ENCODE measurements at places on chromosomes 7 and 10.

DNA sequence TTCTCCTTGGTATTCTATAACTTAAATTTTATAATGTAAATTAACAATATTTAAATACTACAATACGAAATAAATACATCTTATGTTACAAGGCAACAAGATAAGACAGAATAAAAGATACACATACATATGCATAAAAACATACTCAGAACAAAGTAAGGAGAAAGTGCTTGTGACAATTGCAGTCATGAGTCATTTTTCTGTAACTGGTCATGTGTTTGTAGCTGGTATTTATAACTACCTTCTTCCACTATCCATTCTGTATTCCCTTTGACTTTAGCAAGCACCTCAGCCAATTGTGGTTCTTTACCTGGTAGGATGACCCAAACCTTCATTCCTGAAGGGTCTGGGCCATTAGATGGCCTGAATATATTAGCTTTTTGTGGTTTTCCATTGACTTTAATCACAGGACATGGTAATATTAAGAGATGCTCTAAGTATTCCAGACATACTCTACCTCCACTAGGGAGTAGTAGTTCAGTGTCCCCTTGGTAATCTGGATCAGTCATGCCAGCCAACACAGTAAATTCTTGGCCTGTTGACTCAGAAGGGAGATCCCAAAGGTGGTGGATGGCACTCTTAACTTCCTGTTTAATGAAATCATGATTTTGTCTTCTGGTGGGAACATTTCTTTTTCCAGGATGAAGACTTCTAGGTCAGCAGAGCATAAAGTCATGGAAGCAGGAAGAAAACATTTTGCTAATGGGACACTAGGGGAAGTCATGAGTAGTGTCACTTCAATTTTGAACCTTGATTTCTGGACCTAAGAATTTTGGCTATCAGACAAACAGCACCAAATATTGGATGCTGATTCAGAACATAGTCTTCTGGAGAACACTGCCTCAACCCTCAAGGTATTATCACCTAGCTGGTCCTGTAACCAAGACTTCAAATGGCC, 733.7 kb upstream of the IGFBP3 start:
- no peak for DNase-seq

GRCh38 chr7:117127585-117128168, 174.4 kb downstream of the ST7 start:
- peak; percentile 41 for DNase-seq

DNA sequence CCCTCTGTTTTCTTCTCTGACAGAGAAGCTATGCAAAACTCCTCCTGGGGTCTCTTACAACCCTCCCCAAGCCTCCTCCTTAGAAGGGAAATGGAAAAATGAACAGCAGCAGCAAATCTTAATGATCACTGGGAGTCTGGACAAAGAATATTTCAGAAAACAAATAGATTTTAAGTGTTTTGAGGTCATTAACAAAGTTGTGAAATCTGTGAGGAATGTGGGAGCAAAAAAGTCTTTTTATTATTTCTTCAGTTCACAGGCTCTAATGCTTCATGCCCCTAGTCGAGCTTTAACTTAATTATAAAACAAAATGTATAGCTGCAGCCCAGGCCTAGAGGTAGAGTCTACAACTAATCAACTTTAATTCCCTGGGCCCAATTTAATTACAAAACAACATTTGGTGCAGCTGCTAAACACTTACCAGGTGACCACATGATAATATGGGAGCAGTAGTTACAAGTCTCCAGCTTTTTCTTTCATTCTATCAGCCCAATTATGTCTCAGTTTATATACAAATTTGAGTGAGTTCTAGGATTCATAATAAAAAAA, 293.2 kb downstream of the THSD7A start:
- DNase-seq, result no peak

GRCh38 chr7:121276313-121276712, 52.5 kb upstream of the WNT16 start:
- no peak for DNase-seq

DNA sequence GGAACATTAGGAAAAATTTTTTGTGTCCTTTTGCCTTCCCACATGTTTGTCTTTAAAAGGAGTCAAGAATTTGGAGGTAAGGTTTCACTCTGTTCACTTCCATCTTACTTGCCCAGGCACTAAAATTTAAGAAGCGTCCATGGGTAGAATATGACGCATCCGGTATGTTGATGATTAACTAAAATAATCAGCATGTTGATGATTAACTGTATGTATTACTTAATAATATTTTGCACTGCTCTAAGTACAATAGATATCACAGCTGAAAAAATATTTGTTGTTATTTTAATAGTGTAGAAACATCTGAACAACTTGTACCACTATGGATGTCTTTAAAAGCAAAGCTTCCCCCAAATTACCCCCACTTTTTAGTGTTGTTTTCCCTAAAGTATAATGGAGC, 11.5 kb downstream of the ANKRD22 start:
- no peak for DNase-seq

DNA sequence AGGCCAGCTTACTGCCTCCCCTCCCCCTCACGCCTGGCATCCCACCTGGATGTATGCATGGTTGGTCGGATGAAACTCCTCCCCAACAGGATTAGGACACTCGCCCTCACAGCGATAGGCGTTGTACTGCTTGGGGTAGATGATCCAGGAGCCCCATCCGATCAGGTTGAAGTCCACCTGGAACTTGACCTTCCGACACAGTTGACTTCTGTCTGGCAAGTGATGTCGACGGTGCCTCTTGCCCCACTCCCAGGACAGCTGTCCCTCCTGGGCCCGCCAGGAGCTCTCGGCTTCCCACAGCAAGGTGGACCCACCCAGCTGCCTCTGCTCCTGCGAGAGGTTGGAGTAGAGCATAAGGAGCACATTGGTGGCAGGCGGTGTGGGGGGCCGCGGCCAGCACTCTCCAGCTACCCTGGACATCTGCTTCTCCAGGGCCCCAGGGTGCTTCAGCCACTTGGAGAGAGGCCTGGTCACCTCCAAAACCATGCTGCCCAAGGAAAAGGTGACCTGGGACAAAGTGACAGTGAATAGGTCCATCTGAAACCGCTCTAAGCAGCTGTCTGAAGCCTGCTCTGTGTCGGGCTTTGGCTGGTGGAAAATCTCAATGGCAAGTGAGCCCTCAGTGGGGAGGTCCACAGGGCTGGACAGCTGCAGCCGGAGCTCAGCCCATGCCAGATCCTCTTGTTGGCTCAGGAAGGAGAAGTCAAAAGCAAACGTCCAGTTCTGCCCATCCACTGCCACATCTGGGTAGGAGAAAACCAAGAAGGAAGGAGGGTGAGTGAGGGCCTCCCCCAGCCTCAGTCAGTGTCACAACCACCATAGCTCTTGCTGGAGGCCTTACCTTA, 6.0 kb downstream of the NODAL start:
- DNase-seq, result no peak

- peak; percentile 53 for DNase-seq
Measured at GRCh38 chr7:105429746-105430612, 41.3 kb upstream of the SRPK2 start.

- no peak for DNase-seq
Measured at GRCh38 chr10:22609719-22610465, 104.5 kb downstream of the PIP4K2A start.

- no peak for DNase-seq
Measured at GRCh38 chr10:124005091-124005490, 88.3 kb downstream of the CHST15 start.

DNA sequence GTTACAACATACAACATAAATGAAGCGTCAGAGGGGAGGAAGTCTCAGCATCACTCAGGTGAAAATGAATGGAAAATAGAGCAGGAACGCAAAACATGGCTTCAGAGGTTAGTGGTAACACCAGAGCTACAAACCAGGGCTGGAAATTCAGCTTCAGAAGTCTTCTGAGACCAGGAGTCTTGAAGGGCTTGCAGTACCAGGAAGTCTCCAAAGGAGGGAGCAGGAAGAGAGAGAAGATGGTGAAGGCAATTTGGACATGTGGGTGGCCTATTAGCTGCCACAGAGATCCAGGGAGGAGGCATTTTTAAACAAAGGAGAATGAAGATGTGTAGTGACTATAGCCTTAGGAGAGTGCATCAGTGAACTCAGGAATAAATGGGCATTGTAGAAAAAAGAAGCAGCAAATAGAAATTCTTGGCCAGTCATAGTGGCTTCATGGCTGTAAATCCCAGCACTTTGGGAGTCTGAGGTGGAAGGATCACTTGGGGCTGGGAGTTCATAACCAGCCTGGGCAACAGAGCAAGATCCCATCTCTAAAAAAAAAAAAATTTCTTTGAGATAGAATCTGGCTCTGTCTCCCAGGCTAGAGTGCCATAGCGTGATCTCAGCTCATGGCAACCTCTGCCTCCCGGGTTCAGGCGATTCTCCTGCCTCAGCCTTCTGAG, 9.3 kb upstream of the TET1 start:
- DNase-seq, result peak; percentile 27
